Upper lobe of left lung (tissue), 6 donors: ENCODE measurements at places on chromosomes 1 and 21. TPM values are rescaled to one million over a fixed set of nuclear protein-coding genes. Genes with fewer than 3 reads are reported as not detected.

The PRELP gene
- 104 TPM for total RNA-seq

The TNFRSF9 gene
- total RNA-seq, result 0.46 TPM

The TMPRSS2 gene
- 131 TPM for total RNA-seq

The OR2L13 gene
- not detected for total RNA-seq

The SELENBP1 gene
- 577 TPM for total RNA-seq

The APOBEC4 gene
- 2.9 TPM for total RNA-seq

The AMY1B gene
- 0.57 TPM for total RNA-seq

The TOMM40L gene
- total RNA-seq, result 8.2 TPM
